Right renal pelvis (tissue), 4 donors: ENCODE measurements at places on chromosomes 16 and 17. TPM values are rescaled to one million over a fixed set of nuclear protein-coding genes. Genes with fewer than 3 reads are reported as not detected.

DNA sequence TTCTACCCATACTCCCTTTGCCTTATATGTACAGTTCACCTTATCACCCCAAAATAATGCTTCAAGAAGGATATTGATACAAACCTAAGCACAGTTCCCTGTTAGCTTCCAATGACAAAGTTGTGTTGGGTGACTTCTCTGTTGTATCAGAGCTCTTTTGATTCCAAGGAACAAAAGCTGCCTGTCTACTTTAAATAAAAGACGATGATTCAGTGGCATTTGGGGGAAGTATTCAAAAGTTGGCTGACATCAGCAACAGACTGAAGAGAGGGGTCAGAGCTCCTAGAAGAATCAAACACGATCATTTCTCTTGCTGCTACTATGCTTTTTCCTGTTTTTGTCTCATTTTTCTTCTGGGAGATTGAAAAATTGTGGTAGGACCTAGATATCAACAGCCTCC lies 69.4 kb upstream of the CA10 start:
- DNase-seq = no peak

DNA sequence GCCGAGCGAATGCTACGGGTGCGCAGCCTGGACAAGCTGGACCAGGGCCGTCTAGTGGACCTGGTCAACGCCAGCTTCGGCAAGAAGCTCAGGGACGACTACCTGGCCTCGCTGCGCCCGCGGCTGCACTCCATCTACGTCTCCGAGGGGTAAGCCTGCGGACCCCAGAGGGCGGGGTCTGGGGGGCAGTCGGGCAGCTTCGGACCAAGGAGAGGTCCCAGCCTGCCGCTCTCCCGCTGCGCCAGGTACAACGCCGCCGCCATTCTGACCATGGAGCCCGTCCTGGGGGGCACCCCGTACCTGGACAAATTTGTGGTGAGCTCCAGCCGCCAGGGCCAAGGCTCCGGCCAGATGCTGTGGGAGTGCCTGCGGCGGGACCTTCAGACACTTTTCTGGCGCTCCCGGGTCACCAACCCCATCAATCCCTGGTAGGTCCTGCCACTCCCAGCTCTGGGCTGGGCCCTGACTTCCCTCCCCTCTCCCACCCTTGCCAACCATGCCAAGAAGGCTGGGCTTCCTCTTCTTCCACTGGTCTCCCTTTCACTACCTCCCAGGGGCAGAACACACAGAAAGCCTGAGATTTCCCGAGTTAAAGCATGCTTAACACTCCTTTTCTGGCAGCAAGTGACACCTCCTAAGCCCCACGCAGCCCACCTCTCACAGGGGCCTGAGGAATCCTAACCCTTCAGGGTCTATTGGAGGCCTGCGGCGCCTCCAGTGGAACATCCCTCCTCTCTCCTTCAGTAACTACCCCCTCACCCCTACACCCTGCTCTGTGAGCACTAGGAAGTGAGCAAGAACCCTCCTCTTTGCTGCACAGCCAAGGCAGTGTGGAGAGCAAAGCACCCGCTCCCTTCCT lies 3.2 kb downstream of the NAGS start:
- DNase-seq = no peak

DNA sequence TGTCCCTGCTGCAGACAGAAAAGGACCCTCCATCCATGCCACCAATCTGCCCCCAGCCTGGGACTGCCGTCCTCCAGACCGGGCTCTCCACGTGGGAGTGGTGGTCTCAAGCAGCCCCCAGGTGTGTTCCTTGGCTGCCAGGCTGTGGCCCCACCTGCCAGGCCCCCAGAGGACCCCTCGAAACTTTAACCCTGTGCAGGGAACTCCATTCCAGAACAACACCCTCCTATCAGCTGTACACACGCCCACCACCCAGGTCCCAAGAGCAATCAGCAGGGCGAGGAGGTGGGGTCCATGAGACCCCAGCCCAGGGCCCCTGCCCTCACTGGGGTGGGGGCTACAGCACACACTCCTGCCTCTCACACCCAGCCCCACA lies 1.4 kb downstream of the PYCR1 start:
- DNase-seq = no peak

The TMEM114 gene
- polyA plus RNA-seq = not detected

The ZFP3 gene
- 16.8 TPM for polyA plus RNA-seq

GRCh38 chr17:29661213-29661612 lies 38.5 kb upstream of the CORO6 start:
- no peak for DNase-seq

GRCh38 chr16:3256146-3256865 lies at the start of gene MEFV:
Gene MEFV (minus strand): TSS chr16:3256633. CDS start chr16:3256587, 46 bp downstream.
- DNase-seq = no peak

- no peak for DNase-seq
Observed at GRCh38 chr17:76940738-76941350, 72.6 kb downstream of the MGAT5B start.

The CD7 gene
- 0.19 TPM for polyA plus RNA-seq

The APPBP2 gene
- polyA plus RNA-seq = 55.0 TPM

The STH gene
- not detected for polyA plus RNA-seq

DNA sequence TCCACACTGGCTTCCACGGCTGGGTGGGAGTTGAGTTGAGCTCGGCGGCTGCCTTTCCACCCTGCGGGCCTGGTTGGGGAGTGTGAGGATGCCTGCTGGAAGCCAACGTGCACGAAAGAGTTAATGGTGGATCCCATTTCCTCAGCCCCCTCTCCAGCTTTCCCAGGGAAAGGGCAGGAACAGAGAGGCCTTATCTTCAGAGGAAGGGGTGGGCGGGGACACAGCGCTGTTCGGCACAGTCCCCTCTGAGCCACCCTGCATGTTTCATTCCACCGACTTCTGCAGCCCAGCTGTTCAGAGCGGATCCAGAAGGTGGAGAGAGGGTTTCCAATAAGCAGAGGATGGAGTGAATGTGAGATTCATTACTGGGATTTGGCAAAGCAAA lies 295.3 kb downstream of the SEC14L1 start:
- DNase-seq = no peak

- DNase-seq = no peak
Observed at GRCh38 chr17:49762151-49762941, 1.6 kb downstream of the FAM117A start.

- DNase-seq = no peak
Observed at GRCh38 chr17:78494696-78495330, 82.4 kb downstream of the DNAH17 start.

DNA sequence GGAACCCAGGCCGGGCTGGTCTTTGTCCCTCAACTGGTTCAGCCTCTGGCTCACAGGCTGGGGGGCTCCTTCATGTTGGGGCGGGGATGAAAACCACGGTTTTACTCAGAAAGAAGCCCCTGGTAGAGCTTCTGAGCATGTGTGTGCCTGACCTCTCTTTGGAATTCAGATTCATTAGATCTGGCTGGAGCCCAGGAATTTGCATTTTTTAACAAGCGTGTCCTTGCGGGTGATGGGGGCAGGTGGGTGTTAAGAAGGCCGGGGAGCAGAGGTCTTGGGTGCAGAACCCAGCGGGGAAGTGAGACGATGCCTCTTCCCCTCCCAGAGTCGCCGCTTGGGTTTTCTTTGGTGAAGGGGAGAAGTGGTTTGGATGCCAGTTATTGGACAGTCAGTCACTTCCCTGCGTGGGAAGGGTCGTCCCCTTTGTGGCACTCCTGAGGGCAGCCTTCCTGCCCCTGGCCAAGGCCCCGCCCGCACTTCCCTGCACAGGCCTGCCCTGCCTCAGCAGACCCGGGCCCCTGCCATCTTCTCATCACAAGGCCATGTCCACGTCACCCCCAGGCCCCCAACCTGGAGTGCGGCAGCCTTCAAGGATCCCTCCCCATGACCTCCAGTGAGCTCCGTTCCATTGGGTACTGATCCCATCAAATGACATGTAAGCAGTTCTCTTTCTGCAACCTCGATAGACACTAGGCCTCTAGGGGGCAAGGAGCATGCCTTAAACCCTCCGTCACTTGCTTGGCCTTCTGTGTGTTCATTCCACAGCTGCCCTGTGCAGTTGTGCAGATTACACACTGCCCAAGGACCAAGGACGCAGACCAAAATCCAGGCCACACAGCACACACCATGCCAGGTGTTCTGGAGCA lies 177.7 kb upstream of the CIBAR2 start:
- DNase-seq = no peak

GRCh38 chr17:80095038-80095843 lies 6.1 kb upstream of the GAA start:
- no peak for DNase-seq

- no peak for DNase-seq
Observed at GRCh38 chr17:47064684-47065083, 85.6 kb upstream of the RPRML start.

GRCh38 chr17:47230864-47231263 lies 21.7 kb downstream of the MYL4 start:
- DNase-seq = no peak

The KRTAP9-8 gene
- polyA plus RNA-seq = not detected

The EVPLL gene
- 0.49 TPM for polyA plus RNA-seq

The TERB1 gene
- polyA plus RNA-seq = not detected

DNA sequence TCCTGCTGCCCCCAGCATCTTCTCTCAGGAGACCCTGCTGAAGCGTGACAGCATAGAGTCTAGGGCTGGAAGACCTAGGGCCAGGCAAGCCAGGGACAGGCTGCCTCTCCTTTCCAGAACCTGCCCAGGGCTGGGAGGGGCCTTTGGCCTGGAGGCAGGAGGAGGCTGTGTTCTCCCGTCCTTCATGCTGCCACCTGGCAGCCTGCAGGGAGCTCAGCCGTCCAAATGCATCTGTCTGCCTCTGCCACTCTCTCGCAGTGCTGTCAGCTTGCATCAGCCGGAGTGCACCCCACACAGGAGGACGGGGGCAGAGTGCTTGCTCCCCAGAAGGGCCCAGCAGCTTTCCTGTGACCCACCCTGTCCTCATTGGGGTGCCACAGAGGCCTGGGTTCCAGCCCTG lies 31.3 kb downstream of the ARHGAP23 start:
- no peak for DNase-seq

GRCh38 chr17:45307290-45308015 lies 9.4 kb downstream of the MAP3K14 start:
- DNase-seq = no peak

GRCh38 chr16:57775661-57776469 lies 26.4 kb downstream of the KIFC3 start:
- DNase-seq = no peak

- DNase-seq = no peak
Observed at GRCh38 chr16:84940670-84941551, 70.4 kb downstream of the ZDHHC7 start.

DNA sequence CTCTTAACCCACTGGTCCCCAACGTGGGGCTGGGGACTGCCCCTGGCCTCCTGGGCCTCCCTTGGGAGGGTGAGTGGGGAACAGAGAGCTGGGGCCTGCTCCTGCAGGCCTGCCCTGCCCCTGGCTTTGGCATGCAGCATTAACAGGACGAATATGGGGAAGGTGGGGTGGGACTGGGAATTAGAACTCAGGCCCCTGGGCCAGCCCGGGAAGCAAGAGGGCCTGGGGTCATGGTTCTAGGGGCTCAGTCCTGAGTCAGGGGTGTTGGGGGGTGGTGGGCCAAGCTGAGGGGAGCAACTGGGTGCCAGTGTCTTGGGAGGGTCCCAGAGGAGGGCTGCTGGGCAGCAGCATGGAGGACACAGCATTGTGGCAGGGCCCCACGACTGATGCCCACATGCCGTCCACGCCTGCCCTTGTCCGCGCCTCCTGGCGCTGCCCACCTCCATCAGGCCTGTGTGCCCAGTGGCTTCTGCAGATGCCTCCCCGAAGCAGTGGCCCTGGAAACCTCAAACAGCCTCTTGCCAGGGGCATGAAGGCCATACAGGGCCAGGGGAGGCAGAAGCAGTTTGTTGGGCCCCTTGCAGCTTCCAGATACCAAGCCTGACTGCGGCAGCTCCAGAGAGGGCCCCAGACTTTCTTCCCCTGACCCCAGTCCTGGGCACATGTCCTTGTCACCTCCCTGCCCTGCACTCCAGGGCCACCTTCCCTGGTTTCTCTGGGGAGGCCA lies 4.8 kb downstream of the MAP2K3 start:
- no peak for DNase-seq

DNA sequence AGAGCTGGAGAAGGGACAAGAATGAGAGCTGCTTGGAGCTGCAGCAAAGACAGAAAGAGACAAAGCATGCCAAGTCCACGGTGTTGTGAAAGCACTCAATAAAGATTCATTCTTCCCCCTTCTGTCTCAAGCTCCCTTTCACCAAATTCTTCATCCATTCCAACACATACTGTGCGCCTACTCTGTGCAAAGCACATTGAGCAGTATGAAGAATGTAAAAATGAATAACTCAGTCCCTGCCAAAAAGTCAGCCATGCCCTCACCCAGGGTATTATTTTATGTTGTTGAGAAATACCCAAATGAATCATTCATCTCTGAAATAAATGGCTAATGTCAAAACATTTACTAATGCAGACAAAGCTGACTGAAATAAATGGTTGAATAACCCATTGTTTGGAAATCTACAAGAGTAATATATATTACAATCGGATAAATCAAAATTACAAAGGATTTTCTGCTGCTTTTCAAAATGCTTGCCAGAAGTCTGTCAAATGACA lies 282.9 kb upstream of the IRX5 start:
- DNase-seq = no peak
